Uterus (tissue), 4 donors: ENCODE measurements at places on chromosomes 4 and X. TPM values are rescaled to one million over a fixed set of nuclear protein-coding genes. Genes with fewer than 3 reads are reported as not detected.
A peak's percentile ranks its signal among the peaks of the same experiment; 100 is the strongest.

The AKAP14 gene
- not detected for total RNA-seq

The LDB2 gene
- total RNA-seq, result 215 TPM

The ANKRD50 gene
- total RNA-seq, result 11.5 TPM

The C1QTNF7 gene
- total RNA-seq, result 11.8 TPM

The GAGE12H gene
- total RNA-seq, result not detected

The ARX gene
- not detected for total RNA-seq

The CSAG3 gene
- not detected for total RNA-seq

The NEIL3 gene
- 8.3 TPM for total RNA-seq

- H3K27ac ChIP-seq, result no peak overlapping the region
- H3K36me3 ChIP-seq, result no peaks in the 10 kb centered on the region
- H3K4me1 ChIP-seq, result peaks cover 3% of the 10 kb centered on the region
- DNase-seq, result no peak
- H3K27me3 ChIP-seq, result no peaks in the 10 kb centered on the region
Observed at GRCh38 chr4:47936336-47936735, 22.0 kb upstream of the NFXL1 start.

DNA sequence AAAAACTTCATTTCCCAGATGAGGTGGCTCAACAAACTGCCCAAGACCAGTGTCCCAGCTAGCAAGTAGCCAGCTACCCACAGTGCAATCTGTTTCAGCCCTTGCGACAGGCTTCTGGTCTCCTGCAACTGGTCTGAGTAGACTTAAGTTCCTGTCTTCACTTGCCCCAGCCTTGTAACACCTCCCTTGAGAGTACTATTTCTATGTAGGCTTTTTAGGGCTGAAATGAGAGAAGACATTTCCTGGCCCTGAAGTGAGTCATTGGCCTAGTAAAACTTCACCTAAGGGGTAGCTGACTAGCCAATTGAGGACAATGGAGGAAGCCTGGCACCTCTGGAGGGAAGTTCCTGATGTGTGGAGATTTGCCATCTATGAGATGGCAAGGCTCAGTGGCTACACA is 80.1 kb upstream of the STIM2 start:
- no peak overlapping the region for H3K27ac ChIP-seq
- H3K4me1 ChIP-seq, result no peaks in the 10 kb centered on the region
- H3K4me3 ChIP-seq, result no peak overlapping the region
- no peaks in the 10 kb centered on the region for H3K36me3 ChIP-seq
- no peak for DNase-seq

DNA sequence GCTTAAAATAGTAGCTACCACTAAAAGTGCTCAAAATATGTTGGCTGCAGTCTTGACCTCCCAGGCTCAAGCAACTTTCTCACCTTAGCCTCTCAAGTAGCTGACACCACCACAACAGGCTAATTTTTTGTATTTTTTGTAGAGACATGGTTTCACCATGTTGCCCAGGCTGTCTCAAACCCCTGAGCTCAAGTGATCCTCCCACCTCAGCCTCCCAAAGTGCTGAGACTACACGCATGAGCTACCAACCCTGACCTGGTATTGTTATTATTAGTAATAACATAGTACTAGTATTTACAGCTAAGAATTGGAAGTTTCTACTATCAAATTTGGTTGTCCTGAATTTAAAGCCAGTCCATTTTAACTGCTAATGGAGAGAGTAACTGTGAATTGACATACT is 18.0 kb downstream of the STAP1 start:
- no peak overlapping the region for H3K27ac ChIP-seq
- H3K27me3 ChIP-seq, result no peaks in the 10 kb centered on the region
- H3K4me3 ChIP-seq, result no peak overlapping the region
- DNase-seq, result no peak

- DNase-seq, result no peak
- no peak overlapping the region for H3K4me3 ChIP-seq
- no peaks in the 10 kb centered on the region for H3K36me3 ChIP-seq
Observed at GRCh38 chr4:127162741-127163140, 470.0 kb upstream of the INTU start.

DNA sequence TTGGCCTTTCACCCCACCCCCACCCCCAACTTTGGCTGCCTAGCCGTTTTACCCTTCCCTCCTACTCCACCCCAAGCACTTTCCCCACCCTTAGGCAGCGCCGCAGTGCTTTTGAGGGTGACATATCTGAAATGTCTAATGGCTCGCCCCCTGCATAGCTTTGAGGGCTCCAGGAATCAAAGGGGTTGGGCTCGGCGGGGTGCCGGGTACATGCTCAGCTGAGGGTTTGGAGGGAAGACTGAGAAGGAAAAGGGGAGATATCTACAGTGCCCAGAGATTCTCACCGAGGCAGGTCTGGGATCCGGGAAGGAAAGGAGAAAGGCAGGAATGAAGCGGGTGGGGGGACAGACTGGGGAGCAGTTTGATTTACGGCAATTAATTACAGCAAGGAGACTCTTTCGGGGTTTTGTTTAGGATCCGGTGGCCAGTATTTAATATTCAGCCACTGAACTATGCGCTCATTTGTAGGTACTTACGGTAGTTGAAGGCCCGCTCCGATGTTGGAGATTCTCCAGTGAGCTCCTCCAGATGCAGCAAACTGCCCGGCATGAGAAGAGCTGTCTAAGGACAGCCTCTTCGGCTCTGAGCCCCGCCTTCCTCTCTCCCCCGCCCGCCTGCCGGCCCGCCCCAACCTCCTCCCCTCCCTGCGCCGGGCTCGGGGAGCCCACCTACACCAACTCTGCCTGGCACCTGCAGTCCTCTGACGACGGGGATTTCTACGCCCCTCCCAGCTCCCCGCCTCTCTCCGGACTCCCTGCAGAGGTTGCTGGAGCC is at the start of gene IGSF1:
IGSF1 (minus strand) TSS at position 569 of the 774 bp plus-strand sequence. CDS start 2,632 bp downstream, outside the sequence.
- H3K27ac ChIP-seq, result no peak within 1 kb of the TSS
- DNase-seq, result peak; percentile 31
- H3K4me3 ChIP-seq, result peak within 1 kb of the TSS; percentile 17

DNA sequence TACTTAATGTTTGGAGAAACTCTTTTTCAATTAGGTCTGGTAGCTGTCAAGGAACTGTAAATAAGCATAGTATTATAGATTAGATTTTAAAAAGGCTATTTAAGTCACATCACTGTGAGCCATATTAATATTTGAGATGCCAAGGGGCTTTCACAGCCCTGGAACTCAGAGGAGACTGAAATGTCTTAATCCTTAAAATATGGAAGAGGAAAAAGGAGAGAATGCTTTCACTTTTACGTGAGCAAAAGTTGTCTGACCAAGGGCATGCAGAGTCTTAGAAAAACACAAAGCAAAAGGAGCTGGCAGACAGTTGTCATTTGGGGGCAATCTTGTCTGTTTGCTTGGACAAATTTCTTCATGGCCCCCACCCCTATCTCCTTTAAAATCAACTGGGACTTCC is 253.2 kb upstream of the IGFBP7 start:
- H3K4me1 ChIP-seq, result no peaks in the 10 kb centered on the region
- H3K27ac ChIP-seq, result no peak overlapping the region
- H3K4me3 ChIP-seq, result no peak overlapping the region

DNA sequence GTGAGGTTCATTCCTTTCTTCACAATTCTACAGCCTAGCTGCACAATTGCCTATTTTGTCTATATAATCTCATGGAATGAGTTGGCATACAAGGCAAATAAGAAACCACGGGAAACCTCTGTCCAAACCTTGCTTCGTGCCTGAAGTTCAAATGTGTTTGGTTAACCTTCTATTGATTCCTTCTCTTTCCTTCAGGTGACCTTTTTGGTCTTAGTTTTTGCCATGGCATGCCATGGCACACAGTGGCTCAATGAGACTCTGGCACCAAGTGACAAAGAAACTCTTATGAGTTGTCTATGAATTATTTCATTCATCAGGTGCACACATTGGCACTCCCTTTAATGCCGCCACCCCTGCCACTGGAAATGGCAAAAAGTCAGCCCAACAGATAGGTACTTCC is 101.8 kb downstream of the PPARGC1A start:
- no peak overlapping the region for H3K27ac ChIP-seq
- H3K36me3 ChIP-seq, result no peaks in the 10 kb centered on the region
- no peaks in the 10 kb centered on the region for H3K27me3 ChIP-seq
- DNase-seq, result no peak
- H3K4me3 ChIP-seq, result no peak overlapping the region

GRCh38 chrX:153777261-153778090 is 3.4 kb upstream of the SRPK3 start:
- no peaks in the 10 kb centered on the region for H3K27me3 ChIP-seq
- no peaks in the 10 kb centered on the region for H3K36me3 ChIP-seq
- DNase-seq, result no peak
- no peak overlapping the region for H3K4me3 ChIP-seq
- no peak overlapping the region for H3K27ac ChIP-seq
- H3K4me1 ChIP-seq, result no peaks in the 10 kb centered on the region

- H3K4me3 ChIP-seq, result no peak overlapping the region
- H3K36me3 ChIP-seq, result no peaks in the 10 kb centered on the region
- H3K4me1 ChIP-seq, result no peaks in the 10 kb centered on the region
- no peak for DNase-seq
Observed at GRCh38 chr4:186318481-186318880, 52.5 kb downstream of the F11 start.

- H3K27me3 ChIP-seq, result no peaks in the 10 kb centered on the region
- no peaks in the 10 kb centered on the region for H3K36me3 ChIP-seq
- peaks cover 4% of the 10 kb centered on the region for H3K4me1 ChIP-seq
- DNase-seq, result no peak
- H3K27ac ChIP-seq, result peak overlapping the region; percentile 1
- no peak overlapping the region for H3K4me3 ChIP-seq
Observed at GRCh38 chr4:38681281-38681991, 17.4 kb downstream of the KLF3 start.

DNA sequence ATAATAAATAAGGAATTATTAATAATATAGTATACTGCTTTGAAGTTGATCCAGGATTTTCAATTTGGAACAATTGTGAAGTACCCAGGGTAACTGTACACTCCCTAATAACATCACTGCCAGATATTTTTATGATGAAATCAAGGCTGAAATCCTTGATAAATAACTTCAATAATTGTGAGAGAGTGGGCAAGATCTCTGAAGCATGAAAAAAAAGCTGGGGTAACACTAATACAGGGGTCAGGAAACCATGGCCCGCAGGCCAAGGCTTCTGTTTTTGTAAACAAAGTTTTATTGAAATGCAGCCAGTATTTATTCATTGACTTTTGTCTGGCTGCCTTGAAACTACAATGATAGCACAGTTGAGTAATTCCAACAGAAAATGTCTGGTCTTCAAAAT is 41.6 kb downstream of the CPEB2 start:
- no peaks in the 10 kb centered on the region for H3K4me1 ChIP-seq
- no peaks in the 10 kb centered on the region for H3K27me3 ChIP-seq
- peak overlapping the region; percentile 8 for H3K27ac ChIP-seq

DNA sequence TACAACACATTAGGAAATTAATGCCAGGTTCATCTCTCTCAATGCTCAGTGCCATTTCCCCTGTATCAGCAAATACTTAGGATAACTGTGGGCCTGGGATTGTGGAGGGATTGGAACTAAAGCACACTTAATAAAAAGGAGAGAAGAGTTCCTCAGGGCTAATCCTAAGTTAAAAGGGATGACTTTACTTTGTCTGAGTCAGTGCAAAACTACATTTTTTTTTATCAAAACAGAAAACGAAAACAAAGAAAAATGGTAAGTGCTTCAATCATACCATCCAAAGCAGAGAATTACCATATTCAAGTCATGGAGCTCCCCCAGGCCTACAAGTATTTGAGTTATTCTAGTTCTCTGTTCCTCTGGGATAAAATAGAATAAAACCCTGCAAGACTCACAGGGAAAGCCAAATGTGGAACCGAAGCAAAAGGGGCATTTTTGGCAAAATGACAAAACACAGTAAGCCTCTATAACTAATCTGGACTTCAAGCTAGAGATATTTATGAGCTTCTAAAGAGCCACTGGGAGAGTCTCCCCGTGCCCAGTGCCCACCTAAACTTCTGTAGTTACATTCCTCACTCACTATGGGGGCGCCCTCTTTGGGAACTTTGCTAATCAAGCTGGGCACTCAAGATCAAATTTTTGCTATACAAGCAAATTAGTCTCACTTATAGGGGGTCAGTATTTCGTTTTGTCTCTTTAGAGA is 53.4 kb downstream of the PALLD start:
- no peaks in the 10 kb centered on the region for H3K36me3 ChIP-seq
- no peak overlapping the region for H3K27ac ChIP-seq
- H3K4me3 ChIP-seq, result no peak overlapping the region
- H3K4me1 ChIP-seq, result no peaks in the 10 kb centered on the region
- H3K27me3 ChIP-seq, result no peaks in the 10 kb centered on the region

- no peaks in the 10 kb centered on the region for H3K36me3 ChIP-seq
- H3K4me3 ChIP-seq, result no peak overlapping the region
- DNase-seq, result no peak
- H3K27me3 ChIP-seq, result no peaks in the 10 kb centered on the region
- H3K27ac ChIP-seq, result no peak overlapping the region
Observed at GRCh38 chrX:44698357-44698756, 145.5 kb upstream of the DUSP21 start.

DNA sequence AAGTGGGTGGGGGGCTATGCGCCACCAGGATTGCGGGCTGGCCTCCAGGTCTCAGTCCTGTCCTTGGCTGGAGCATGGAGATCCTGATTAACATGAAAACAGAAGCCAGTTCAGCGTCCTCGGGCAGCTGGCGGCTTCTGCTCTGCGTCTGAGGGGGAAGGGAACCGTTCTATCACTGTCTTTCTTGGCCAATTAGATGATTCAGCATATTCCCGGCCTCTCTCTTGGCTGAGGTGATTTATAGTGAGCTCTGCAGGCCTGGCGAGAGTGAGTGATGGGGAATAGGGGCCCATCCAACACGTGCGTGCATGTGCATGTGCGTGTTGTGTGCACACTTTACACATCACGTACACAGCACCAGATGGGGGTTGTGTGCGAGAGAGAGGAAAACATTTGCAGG is 145.8 kb upstream of the ATP6AP2 start:
- H3K36me3 ChIP-seq, result no peaks in the 10 kb centered on the region
- no peaks in the 10 kb centered on the region for H3K4me1 ChIP-seq
- H3K4me3 ChIP-seq, result no peak overlapping the region
- no peak overlapping the region for H3K27ac ChIP-seq

- DNase-seq, result no peak
- no peaks in the 10 kb centered on the region for H3K27me3 ChIP-seq
- H3K27ac ChIP-seq, result no peak overlapping the region
- no peaks in the 10 kb centered on the region for H3K4me1 ChIP-seq
- no peaks in the 10 kb centered on the region for H3K36me3 ChIP-seq
Observed at GRCh38 chr4:181967401-181967800, 275.8 kb upstream of the TENM3 start.

DNA sequence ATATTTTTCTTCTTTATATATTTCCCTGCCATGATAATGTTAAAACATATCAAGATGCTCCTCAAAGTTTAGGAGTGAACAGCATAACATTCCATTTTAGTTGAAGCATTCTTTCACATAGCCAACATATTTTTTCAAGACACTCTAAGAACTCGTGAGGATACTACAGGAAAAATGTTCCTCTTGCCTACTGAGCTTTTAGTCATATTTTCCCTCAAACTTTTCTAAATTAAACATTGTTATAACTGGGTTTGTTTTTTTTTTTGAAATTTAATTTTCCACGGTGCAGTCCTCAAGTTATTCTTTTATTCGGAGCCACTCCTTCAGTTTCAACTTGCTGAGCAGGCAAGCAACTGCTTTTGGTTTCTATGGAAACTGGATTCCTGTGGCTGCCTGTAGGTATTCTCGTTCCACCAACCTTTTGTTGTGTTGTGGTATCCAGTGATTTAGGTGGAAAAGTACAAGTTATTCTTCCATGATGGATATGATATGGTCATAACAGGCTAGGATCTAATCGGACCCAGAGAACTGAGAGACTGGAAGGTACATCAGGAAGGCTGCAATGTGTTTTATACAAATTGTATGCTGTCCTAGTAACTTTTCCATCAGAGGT is 248.0 kb downstream of the TRIML1 start:
- no peaks in the 10 kb centered on the region for H3K27me3 ChIP-seq
- H3K36me3 ChIP-seq, result no peaks in the 10 kb centered on the region
- no peaks in the 10 kb centered on the region for H3K4me1 ChIP-seq
- H3K4me3 ChIP-seq, result no peak overlapping the region
- no peak overlapping the region for H3K27ac ChIP-seq
- DNase-seq, result no peak
